ENCODE measurements at places on chromosomes 2 and 18. TPM values are rescaled to one million over a fixed set of nuclear protein-coding genes. Genes with fewer than 3 reads are reported as not detected.

Gene PHOSPHO2
- 3.8 TPM for total RNA-seq

Gene VWA3B
- total RNA-seq: 1.0 TPM

Gene MC4R
- total RNA-seq: 0.03 TPM

Gene ABHD3
- 5.5 TPM for total RNA-seq

Gene ATL2
- total RNA-seq: 119 TPM

Gene CHRNG
- not detected for total RNA-seq

Gene CPLX4
- total RNA-seq: not detected

Gene RESP18
- total RNA-seq: not detected

Gene TOGARAM2
- 0.18 TPM for total RNA-seq

Gene NCKAP5
- 0.15 TPM for total RNA-seq

Gene INHBB
- 0.07 TPM for total RNA-seq

Gene ACMSD
- not detected for total RNA-seq

Gene GPD2
- total RNA-seq: 58.1 TPM

Gene POTEC
- not detected for total RNA-seq

GRCh38 chr2:44920751-44921150, 20.8 kb upstream of the SIX3 start:
- DNase-seq: peak; percentile 57

GRCh38 chr2:239725551-239725890, 299.6 kb downstream of the NDUFA10 start:
- no peak for DNase-seq

DNA sequence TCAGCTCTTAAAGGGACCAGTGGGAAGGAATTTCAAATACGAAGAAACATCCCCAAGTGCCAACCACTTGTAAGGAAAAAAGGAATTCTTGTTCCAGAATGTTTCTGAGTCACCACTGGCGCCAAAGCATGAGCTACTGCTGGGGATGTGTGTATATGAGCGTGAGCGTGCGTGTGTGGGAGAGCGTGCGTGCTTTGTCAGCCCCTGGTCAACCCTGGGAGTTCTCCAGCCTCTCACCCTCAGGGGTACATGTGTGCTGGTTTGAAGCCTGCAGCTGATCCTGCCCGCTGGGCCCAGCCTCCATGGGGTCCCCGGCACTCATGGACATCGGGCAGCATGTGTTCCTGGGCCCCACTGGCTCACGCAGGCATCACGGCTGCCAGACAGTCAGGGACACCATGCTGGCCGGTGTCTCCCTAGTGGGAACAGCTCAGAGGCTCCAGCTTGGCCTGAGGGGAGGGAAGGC, 17.1 kb downstream of the HS6ST1 start:
- no peak for DNase-seq

DNA sequence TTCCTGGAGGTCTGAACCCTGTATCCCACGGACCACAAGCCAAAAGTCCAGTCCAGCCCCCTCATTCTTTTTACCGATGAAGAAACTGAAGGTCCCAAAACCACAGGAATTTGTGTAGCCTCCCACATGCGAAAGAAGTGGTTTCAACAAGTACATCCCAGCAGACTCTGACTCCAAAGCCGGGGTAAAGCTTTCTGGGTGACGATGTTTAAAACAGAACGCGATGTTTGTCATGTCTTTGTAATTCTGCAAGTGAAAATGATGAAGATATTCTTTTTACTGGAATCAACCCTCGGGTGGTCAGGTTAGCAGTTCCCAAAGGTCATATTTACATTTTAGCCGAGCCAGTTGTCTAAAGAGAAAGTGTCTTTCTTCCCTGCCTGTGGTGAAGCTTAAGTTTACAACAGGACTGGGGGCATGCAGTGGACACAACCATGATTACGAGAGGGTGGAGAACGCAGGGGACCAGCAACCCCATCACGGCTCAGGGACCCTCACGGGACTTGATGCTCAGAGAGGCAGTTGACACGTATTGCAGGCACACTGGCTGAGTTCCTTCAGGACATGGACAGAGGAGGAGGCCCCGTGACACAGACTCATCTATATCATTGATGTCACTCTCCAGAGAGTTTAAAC, 17.8 kb upstream of the TMEM131 start:
- DNase-seq: no peak

- peak; percentile 19 for DNase-seq
Measured at GRCh38 chr18:32576296-32576916, 105.7 kb upstream of the GAREM1 start.

DNA sequence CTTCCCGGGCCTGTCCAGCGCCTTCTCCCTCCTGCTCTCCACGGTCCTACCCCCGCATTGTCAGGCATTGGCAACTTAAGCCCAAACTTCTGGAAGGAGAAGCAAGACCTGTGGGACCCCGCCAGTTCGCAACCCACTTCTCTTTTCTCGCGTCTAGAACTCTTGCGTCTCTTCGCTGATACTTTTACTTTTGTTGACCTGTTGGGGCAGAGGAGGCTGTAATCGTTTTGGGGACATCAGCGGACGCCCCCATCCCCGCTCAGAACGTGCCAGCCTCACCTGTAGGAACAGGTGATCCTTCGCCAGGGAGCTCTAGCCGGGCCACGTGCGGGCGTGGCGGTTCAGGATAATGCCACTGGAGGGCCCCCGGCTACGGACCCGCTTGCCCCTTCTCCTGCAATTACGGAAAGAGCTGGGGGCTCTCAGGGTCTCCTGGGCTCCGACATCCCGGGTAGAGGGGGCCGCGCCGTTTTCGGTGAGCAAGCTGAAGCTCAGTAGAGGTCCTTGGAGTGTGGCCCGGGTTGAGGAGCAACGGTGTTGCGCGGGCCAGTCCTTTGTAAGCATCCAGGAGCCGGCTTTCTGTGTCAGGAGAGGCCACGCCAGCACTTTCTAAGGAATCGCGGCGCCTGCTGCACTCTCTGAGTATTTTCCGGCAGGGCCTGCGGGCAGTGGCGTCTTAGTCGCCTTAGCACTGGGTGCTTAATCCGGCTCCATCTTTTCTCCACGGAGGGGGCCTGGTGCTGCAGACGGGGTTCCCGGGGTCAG, 1.6 kb downstream of the MTCL1 start:
- DNase-seq: peak; percentile 86

- DNase-seq: no peak
Measured at GRCh38 chr2:189927823-189928222, 134.7 kb downstream of the MSTN start.

GRCh38 chr18:50944245-50944932, 23.5 kb upstream of the ELAC1 start:
- DNase-seq: no peak

DNA sequence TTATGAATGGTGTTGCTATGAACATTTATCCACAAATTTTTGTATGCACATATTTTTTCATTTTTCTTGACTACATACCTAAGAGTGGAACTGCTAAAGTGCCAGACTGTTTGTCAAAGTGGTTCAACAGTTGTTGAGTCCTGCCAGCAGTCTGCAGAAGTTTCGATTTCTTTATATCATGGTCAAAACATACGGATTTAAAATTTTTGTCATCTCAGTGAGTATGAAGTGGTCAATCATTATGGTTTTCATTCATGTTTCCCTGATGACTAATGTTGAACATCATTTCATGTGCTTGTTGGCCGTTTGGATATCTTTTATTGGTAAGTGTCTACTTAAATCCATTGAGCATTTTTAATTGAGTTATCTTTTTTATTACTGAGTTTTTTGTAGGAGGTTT, 39.2 kb downstream of the CCDC138 start:
- DNase-seq: no peak

DNA sequence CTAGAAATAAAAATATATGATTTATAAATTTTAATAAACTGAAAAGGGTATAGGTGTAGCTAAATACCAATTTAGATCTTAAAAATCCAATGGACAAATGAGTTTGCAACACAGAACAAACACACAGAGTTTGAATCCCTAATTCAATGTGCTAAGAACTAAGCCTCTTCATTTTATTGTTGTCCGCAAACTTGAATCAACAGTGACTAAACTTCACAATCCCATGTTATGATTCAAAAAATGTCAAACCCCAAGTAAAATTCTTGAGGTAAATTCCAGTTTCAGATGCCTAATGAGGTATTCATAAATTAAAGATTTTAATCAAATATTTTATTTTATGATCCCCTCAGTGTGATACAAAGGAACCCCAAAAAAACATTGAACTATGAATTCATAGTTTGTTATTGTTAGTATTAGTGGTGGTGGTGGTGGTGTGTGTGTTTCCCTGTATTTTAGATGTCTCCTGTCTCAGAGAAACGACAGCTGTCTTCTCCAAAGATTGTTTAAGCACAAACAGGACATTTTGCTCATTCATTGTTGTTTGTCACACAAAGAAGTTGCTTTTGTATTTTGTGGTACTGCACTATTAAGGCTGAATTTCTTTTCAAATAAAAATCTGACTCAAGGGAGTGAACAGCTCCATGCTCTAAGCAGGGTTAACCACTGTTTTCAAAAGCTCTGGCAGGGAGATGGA, 259.8 kb downstream of the OSR1 start:
- DNase-seq: no peak

DNA sequence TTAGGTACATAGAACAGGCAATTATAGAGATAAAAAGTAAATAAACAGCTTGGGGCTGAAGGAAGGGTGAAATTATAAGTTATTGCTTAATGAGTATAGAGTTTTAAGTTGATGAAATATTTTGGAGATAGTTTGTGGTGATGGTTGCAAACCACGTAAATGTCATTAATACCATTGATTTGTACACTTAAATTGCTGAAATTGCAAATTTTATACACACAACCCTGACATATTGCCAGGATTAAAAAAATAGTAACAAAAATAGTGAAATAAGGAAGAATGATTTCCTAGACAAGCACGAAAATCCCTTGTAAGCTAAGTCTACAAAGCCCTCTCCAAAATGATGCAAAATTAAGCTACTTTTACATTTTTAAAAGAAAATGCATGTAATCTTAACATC, 46.2 kb upstream of the RAB6D start:
- DNase-seq: no peak

DNA sequence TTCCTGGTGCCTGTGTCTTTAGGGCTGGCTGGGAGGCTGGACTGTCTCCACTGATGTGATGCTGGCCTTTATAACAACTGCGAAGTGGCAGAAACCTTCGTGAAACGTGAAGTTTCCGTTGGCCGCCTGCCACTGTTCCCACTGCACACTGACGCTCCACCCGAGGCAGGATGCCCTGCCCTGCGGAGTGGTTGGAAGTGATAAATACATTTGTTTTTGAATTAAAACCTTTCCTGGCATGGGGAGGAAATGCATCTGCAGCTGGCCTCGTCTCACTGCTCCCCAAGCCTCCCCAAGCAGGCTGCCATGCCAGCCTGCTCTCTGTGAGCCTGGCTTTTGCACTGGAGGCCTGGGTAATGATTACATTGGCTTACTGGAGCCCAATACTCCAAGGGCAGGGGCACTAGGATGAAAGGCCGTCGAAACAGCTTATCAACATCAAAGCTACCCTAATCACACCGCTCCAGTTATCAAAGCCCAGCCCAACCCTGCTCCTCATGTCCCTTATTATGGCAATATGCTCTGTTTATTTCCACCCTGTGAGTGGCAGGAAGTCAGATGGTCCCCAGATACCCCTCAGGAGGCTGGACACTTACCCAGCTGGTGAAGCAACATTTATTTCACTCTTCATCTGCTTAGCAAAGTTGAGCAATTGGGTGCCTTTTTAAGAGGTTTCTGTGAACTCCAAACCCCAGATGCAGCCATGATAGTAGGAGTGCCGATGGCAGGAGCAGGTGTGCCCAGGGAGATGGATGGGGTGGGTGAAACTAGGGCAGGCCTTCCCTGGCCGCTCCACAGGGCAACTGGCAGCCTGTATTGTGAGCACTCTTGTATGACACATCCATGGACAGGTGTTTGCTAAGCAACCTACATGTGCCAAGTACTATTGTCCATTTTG, 97.4 kb upstream of the ITGA6 start:
- DNase-seq: no peak

- no peak for DNase-seq
Measured at GRCh38 chr2:239690651-239691631, 290.1 kb upstream of the HDAC4 start.

GRCh38 chr2:237520290-237520689, 33.2 kb downstream of the MLPH start:
- DNase-seq: no peak

DNA sequence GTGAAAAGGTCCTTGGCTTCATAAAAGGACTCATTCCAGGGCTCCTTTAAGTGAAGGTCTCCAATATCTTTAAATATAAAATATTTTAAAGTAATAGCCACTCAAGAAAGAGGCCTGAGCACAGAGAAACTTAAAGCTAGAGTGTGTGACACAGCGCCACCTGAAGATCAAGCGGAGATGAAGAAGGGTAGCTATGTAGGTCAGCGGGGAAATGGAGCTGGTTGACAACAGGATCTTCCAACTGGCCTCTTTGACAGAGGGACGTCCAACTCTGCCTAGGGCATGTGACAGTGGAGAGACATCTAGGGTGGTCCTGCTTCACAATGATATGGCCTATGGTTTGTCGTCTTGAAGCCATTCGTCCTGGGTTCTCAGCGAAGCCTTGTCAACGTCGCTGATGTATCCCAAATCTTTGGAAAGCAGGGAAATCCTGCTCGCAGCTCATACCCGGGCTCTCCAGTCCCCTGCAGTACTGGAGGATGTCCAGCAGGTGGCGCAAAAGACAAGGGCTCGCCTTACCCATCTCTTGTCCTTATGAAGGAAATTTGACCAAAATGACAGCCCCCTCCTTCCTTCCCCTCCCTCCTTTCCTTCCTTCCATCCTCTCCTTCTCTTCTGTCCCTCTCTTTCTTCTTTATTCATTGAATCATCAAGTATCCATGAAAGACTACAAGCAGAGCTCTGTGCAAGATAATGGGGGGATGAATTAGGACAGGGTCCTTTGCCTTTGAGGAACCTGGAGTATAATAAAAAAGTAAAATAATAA, 59.6 kb downstream of the LONRF2 start:
- DNase-seq: peak; percentile 85

GRCh38 chr2:239136762-239137161, 264.1 kb downstream of the HDAC4 start:
- DNase-seq: no peak

- DNase-seq: no peak
Measured at GRCh38 chr2:219210196-219210885, 3.8 kb downstream of the ZFAND2B start.

GRCh38 chr18:33101316-33101715, 328.5 kb upstream of the KLHL14 start:
- DNase-seq: no peak

DNA sequence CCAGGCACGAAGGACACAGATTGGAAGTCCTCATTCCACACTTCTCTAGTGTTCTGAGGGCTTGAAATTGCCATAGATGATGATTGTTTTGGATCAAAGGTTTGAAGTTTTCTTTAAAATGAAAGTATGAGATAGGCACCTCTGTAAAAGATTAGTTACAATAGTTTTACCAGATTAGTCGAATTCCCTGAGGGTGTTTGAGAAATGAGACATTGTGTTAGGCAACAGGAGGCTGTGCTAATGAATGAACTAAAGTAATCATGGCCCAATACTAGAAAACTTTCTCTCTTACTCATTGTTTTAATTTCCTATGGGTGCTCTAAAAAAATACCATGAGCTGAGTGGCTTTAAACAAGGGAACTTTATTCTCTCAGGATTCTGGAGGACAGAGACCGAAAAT, 421.7 kb downstream of the RNF144A start:
- no peak for DNase-seq

GRCh38 chr2:58158481-58158880, 82.6 kb downstream of the FANCL start:
- DNase-seq: no peak

DNA sequence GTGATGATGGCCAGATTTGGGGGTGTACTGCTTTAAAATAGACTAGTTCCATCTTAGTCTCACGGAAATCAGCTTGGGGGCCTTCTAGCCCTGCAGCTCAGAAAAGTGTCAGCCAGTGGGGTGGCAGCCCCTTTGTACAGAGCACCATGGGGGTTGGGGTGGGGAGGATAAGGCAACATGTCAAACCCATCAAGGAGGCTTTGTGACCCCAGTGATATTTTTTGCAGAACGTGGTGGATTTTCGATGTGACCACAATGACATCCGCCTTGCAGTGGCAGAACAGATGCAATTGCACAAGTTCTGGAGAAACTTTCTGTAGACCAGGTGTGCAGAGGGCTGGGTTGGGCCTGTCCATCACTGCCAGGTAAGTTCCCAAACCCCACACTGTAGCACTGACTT, 3.0 kb upstream of the CD8A start:
- DNase-seq: no peak
